ENCODE measurements at places on chromosomes 6 and 20. TPM values are rescaled to one million over a fixed set of nuclear protein-coding genes. Genes with fewer than 3 reads are reported as not detected.
A peak's percentile ranks its signal among the peaks of the same experiment; 100 is the strongest.

STK35 gene
- total RNA-seq = 31.0 TPM

DNA sequence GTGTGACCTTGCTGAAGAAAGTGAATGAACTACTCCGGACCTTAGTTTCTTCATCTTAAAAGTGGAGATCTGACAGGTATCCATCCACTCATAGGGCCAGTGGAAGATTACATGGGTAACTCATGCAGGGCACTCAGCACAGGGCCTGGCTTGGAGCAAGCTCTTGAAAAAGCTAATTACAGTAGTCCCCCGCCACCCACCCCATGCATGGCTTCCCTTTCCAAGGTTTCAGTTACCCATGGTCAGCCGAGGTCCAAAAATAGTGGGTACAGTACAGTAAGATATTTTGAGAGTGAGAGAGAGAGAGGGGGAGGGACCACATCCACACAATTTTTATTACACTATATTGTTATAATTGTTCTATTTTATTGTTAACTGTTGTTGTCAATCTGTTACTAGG, 7.1 kb upstream of the PMEPA1 start:
- no peak for DNase-seq
- no peak overlapping the region for H3K4me3 ChIP-seq
- H3K4me1 ChIP-seq = peaks cover 18% of the 10 kb centered on the region
- no peak overlapping the region for H3K27ac ChIP-seq

DNA sequence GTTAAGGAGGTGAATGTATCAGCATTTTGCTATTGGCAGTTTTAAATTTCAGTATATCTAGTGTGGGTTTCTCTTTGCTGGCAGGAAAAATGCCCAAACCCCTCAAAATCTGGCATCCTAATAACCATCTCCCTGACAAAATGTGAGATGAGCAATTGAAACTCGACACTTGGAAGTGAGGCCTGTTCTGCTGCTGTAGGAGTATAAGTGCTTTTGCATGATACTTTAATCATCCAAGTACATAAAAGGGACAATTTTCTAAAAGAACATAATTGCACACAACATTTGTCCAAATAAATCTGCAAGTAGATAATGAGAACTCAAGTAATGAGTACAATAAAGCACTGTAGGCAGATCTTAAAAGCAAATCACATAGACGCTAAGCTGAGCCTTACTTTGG, 36.5 kb downstream of the LAMP5 start:
- H3K4me1 ChIP-seq = no peaks in the 10 kb centered on the region
- DNase-seq = no peak
- H3K4me3 ChIP-seq = no peak overlapping the region
- H3K27me3 ChIP-seq = peaks cover 56% of the 10 kb centered on the region
- H3K36me3 ChIP-seq = no peaks in the 10 kb centered on the region

PLCB4 gene
- total RNA-seq = 14.0 TPM

DNA sequence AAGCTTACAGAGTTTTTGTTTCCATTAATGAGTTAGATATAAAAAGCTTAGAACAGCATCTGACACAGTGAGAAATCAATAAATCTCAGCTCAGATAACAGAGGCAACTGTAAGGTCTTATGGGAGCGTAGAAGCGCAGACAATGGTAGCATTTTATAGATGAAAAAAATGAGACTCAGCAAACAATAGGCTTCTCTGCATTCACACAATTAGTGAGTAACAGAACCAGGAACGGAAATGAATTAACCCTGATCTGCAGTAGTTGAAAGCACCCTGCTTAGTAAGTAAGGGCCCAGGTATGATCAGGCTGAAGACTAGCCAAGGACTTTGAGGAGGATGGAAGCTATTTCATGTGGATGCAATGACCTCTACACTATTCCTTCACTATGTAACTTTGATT, 147.2 kb upstream of the EYA4 start:
- peaks cover 3% of the 10 kb centered on the region for H3K27me3 ChIP-seq
- no peak overlapping the region for H3K4me3 ChIP-seq
- no peak for DNase-seq
- H3K4me1 ChIP-seq = no peaks in the 10 kb centered on the region
- no peak overlapping the region for H3K27ac ChIP-seq

DNA sequence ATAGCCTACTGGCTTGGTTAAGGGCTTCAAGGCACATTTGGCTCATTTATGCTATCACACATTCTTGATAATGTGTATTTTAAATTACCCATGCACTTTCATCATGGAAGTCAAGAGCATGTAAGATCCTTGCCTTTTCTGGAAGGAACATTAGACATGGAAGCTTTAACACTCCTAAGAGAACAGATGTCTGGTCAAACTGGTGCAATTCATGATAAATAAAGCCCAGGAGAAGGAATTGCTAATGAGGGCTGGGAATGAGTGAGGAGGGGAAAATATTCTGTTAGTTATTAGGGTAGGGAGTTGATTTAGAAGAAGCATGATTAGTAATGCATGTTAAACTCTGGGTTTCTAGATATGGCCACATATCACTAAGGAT, 688.6 kb upstream of the CITED2 start:
- H3K4me1 ChIP-seq = peaks cover 50% of the 10 kb centered on the region
- no peaks in the 10 kb centered on the region for H3K27me3 ChIP-seq
- no peak overlapping the region for H3K4me3 ChIP-seq
- no peak for DNase-seq
- peaks cover 3% of the 10 kb centered on the region for H3K36me3 ChIP-seq

VSX1 gene
- not detected for total RNA-seq

DNA sequence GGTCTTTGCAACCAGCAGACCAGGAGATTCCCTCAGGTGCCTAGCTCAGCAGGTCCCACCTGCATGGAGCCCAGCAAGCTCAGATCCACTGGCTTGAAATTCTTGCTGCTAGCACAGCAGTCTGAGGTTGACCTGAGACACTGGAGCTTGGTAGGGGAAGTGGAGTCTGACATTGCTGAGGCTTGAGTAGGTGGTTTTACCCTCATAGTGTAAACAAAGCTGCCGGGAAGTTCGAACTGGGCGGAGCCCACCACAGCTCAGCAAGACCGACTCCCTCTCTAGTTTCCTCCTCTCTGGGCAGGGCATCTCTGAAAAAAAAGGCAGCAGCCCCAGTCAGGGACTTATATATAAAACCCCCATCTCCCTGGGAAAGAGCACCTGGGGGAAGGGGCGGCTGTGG, 34.3 kb downstream of the PRSS35 start:
- DNase-seq = no peak
- H3K27me3 ChIP-seq = peaks cover 27% of the 10 kb centered on the region
- no peak overlapping the region for H3K27ac ChIP-seq
- no peak overlapping the region for H3K4me3 ChIP-seq
- H3K4me1 ChIP-seq = no peaks in the 10 kb centered on the region

DNA sequence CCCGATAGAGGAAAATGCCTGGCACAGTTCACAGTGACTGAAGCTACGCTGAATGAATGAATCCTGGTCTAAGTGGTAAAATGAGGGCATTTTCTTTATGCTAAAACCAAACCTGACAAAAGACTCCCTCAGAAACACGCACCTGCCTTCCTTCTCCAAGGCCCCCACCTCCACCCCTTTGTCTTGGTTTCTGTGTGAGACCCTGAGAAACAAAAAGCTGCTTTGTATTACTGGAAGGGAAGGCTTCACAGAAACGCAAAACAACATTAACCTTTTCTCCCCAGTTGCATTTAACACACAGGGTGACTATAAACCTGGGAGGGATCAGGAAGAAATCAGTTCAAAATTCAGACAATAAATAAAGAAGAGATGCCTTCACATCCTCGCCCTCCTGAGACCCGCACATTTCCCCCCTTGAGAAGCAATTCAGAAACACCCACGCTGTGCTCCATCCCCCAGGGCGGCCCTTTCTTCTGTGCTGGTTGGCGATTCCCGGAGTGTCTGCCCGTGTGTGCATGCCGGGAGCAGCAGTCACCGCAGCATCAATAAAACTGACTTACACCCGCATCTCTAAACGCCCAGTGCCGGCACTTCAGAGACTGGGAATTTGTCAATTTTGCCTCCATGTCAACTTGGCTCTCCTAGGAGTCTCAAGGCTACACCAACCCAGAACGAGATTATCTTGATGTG, 67.2 kb upstream of the TRAF3IP2 start:
- DNase-seq = no peak
- H3K4me1 ChIP-seq = peaks cover 16% of the 10 kb centered on the region

- no peaks in the 10 kb centered on the region for H3K27me3 ChIP-seq
- peak overlapping the region; percentile 83 for H3K27ac ChIP-seq
- H3K4me1 ChIP-seq = peaks cover 39% of the 10 kb centered on the region
- H3K4me3 ChIP-seq = peak overlapping the region; percentile 8
- H3K36me3 ChIP-seq = peaks cover 14% of the 10 kb centered on the region
Measured at GRCh38 chr6:36445621-36446020, 2.8 kb downstream of the KCTD20 start.

DNA sequence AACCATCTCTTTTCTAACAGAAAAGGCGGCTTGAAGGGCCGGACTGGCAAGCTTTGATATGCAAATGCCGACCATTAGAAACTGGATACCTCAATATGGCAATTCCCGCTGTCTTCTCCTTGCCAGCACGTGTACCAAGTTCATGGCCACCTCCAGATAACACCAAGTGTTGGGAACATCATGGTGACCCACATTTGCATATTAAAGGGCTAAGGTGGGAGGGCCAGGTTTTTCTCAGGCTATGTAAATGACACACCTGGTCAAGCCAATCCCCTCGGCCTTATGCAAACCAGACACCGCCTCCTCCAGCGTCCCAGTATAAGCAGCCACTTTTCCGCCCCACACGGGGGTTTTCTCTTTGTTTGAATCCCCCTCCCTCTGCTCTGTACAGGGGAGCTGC, 110.7 kb downstream of the DACT2 start:
- no peak overlapping the region for H3K27ac ChIP-seq
- no peaks in the 10 kb centered on the region for H3K27me3 ChIP-seq
- no peaks in the 10 kb centered on the region for H3K36me3 ChIP-seq

DNA sequence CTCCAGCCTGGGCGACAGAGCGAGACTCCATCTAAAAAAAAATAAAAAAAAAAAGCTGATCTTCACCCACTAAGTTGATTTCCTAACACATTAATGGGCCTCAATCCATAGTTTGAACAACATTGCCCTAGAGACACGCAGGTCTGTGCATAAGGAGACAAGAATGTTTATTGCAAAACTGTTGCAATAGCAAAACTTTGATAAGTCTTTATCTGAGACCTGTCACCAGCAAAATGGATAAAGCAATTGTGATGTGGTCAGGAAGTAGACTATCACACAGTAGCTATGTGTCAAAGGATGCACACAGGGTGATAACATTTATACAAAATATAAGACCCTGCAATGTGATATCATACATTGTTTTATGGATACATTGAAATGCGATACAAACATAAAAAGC, 4.2 kb upstream of the ITPR3 start:
- H3K4me1 ChIP-seq = peaks cover 12% of the 10 kb centered on the region
- H3K4me3 ChIP-seq = no peak overlapping the region
- H3K27me3 ChIP-seq = peaks cover 33% of the 10 kb centered on the region
- no peak overlapping the region for H3K27ac ChIP-seq
- DNase-seq = no peak

SMIM8 gene
- total RNA-seq = 23.7 TPM
